Cortex of kidney (tissue), 1 donor: ENCODE measurements at places on chromosomes 3 and 15.

GRCh38 chr15:91853511-91853947 lies at the start of gene SLCO3A1:
Gene SLCO3A1, plus strand, starts transcription at chr15:91853708.
- DNase-seq, result no peak

DNA sequence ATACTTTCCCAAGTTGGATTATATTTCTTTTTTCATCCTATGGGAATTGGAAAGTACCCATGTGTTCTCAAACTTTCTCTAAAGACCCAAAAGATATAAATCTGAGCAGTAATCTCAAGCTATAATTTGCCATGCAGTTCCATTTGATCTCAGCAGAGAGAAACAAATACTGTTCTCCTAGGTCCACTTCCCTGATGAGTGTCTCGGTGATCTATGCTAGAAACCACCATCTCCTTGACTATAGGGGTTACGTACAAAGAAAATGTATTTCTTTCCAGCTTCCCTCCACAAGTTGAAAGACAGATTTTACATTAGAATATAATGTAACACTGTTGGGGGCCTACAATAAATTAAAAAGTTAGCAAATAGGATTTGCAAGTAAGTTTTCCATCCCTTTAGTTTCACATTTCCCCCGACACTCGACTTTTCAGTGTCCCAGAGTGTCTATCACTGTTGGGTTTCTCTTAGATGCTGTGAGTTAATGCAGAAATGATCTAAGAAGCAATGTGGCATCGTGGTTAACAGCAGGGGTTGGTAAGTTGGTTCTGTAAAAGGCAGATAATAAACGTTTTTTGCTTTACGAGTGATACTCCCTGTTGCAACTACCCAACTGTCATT lies 465.1 kb upstream of the CFAP20DC start:
- DNase-seq, result no peak

DNA sequence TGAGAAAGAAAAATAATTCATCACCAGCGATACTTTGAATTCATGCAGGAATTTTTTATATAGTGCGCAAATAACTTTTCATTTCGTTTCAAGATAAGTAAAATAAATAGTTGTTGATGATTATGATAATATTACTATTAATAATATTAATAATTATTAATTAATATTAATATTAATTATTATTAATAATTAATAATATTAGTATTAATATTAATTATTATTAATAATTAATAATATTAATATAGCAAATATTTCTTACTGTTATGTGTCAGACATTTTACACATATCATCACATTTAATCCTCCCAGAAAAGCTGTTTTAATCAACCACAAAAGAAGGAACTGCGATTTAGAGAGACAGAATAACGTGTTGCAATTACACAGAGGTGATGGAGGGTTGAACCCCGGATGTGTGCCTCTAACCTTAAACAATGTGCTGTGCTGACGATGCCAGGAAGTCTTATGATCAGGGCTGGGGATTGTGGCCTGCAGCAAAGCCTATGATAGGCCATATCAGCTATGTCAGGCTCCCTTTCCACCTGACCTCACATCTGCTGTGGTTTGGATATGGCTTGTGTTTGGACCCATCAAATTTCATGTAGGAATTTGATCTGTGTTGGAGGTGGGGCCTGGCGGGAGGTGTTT lies 263.5 kb upstream of the NR2F2 start:
- no peak for DNase-seq

DNA sequence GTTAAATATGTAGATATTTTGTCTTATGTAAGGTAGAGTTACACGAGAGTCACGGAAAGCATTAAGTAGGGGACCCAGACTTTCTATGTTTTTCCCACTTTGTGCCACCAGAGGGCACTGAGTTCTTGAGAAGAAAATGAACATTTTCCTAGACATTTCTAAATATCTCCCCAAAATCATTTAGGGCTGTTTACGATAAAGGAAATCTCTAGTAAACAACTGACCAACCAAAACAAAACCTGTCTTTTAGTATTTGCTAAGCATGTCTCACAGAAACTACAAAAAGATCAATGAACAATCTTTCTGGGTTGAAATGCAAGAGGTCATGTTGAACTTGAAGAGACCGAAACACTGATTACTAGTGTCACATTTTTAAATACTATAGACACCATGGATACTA lies 16.1 kb downstream of the POU1F1 start:
- no peak for DNase-seq

DNA sequence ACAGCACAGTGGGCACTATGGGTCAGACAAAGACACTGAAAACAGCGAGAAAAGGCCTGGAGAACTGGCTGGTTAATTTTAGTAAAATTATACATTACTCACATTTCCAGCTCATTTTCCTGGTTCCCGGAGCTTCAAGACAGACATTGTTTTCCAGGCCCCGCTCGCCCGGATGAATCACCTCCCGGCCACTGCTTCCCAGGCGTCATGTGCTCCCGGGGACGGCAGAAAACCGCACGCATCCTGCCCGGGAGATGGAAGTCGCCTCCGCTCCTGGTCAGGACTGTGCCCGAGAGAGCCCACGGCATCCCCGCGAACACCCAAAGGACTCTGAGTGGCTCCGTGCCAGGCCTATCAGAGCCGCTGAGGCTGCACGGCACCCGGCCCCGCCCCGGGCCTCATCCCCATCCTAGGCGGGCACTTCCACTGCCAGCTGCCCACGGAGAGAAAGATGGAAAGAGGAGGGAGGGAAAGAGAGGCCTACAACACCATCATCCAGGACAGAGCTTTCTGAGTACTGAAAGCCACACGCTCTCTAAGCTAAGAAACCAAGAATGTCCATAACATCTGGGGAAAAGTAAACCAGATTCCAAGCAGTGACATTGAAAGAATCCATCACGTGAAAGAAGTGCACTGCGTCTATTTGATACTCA lies 75.1 kb downstream of the VGLL4 start:
- no peak for DNase-seq

- DNase-seq, result no peak
These were observed 36.5 kb downstream of the RPN1 start for GRCh38 chr3:128614076-128614475.

DNA sequence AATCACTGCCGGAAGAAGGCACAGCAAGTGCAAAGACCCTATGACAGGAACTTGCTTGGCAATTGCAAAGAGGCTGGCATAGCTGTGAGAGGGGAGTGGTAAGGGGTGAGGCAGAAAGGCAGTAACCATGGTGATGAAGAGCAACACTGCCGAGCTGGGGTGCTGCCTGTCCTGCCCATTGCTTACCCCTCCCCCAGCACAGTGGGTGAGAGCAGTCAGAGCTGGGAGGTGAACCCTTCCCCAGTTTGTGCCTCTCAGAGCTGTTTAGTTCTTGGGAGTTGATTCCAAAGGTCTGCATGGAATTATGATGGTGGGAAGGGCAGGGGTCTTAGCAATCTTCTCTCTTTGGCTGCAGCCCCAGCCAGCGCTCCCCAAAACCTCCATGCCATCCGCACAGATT lies 8.8 kb downstream of the TYRO3 start:
- no peak for DNase-seq
